Tibial nerve (tissue), 4 donors: ENCODE measurements at places on chromosomes 1 and 21. TPM values are rescaled to one million over a fixed set of nuclear protein-coding genes. Genes with fewer than 3 reads are reported as not detected.

- no peaks in the 10 kb centered on the region for H3K27me3 ChIP-seq
- H3K4me3 ChIP-seq: no peak overlapping the region
- H3K36me3 ChIP-seq: no peaks in the 10 kb centered on the region
- no peak overlapping the region for H3K27ac ChIP-seq
- DNase-seq: no peak
- H3K4me1 ChIP-seq: no peaks in the 10 kb centered on the region
These were observed 33.5 kb upstream of the ABCD3 start for GRCh38 chr1:94384485-94385265.

DNA sequence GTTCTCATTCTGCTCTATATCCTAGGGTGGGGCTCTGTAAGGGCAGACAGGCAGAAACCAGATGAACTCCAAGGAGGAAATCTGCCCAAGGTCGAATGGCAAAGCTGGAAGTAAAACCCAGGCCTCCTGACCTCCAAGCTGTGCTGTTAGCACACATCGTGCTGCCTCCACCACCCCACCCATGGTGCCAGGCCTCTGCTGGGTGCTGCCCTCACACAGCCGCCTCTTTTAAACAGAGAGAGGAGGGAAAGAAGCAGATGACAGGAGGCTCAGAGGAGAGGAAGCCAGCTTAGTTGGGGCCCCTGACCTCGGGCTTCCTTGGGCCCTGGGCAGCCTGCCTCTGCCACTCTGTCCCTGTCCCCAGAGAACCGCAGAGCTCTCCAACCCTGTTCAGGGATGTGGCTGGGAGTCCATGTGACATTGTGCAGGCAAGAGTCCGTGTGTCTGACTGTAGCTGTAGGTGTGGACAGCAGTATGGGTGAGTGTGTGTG is 1.1 kb downstream of the SYNC start:
- no peak for DNase-seq
- H3K4me3 ChIP-seq: peak overlapping the region; percentile 60
- peaks cover 14% of the 10 kb centered on the region for H3K4me1 ChIP-seq

- H3K4me1 ChIP-seq: no peaks in the 10 kb centered on the region
- H3K27me3 ChIP-seq: no peaks in the 10 kb centered on the region
- no peaks in the 10 kb centered on the region for H3K36me3 ChIP-seq
- DNase-seq: no peak
- no peak overlapping the region for H3K4me3 ChIP-seq
- no peak overlapping the region for H3K27ac ChIP-seq
These were observed 52.0 kb downstream of the TGFBR3 start for GRCh38 chr1:91833946-91834345.

CXADR gene
- total RNA-seq: 0.84 TPM

GRCh38 chr1:160375788-160376524 is 9.1 kb downstream of the NHLH1 start:
- H3K27me3 ChIP-seq: no peaks in the 10 kb centered on the region
- no peak overlapping the region for H3K4me3 ChIP-seq
- peak overlapping the region; percentile 90 for H3K27ac ChIP-seq
- H3K36me3 ChIP-seq: no peaks in the 10 kb centered on the region
- no peak for DNase-seq

DNA sequence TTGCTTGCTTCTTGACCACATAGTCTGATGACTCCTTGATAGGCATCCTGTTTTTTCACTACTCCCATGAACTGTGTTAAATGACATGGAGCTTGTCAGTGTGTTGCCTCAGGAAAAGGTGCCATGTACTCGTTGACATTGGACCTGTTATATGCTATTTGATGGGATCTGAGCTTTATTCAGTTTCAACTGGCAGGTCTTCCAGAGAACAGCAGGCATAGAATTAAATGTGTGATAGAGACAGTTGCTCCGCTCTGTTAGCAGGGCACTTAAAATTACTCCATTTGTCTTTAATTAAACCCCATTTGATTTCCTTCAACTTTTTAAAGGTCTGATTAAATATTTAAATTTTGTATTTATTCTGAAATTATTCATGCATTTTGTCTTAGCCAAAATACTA is 189.7 kb upstream of the ADGRL4 start:
- no peaks in the 10 kb centered on the region for H3K4me1 ChIP-seq
- H3K27ac ChIP-seq: no peak overlapping the region
- H3K4me3 ChIP-seq: no peak overlapping the region
- H3K36me3 ChIP-seq: no peaks in the 10 kb centered on the region
- DNase-seq: no peak
- H3K27me3 ChIP-seq: no peaks in the 10 kb centered on the region

GRCh38 chr21:44426663-44427191 is 28.6 kb upstream of the LRRC3 start:
- H3K27me3 ChIP-seq: peaks cover 17% of the 10 kb centered on the region
- no peak overlapping the region for H3K27ac ChIP-seq
- DNase-seq: no peak
- H3K36me3 ChIP-seq: no peaks in the 10 kb centered on the region
- no peak overlapping the region for H3K4me3 ChIP-seq

GRCh38 chr21:31896019-31896418 is 23.2 kb downstream of the HUNK start:
- no peak overlapping the region for H3K27ac ChIP-seq
- H3K27me3 ChIP-seq: no peaks in the 10 kb centered on the region
- no peak for DNase-seq
- H3K36me3 ChIP-seq: no peaks in the 10 kb centered on the region
- H3K4me3 ChIP-seq: no peak overlapping the region

RGS13 gene
- total RNA-seq: not detected

SLAMF7 gene
- 0.63 TPM for total RNA-seq

DNA sequence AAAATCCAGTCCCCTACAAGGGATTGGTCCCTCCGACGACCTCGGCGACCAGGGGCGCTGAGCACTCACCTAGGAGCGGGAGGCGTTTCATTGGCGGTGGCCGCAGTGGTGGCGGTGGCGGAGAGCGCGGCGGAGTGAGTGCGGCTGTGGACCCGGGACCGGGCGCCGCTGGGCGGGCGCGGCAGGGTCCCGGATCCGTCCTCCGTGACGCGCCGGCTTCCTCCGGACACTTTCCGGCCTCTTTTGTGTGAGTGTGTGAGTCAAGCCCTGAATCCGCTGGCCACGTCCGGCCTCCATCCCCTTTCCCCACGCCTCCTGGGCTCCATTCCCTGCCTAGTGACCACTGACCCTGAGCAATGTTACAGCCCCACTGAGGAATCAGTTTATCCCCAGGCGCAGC is at the start of gene ADGRL4:
Gene ADGRL4 (minus strand): TSS at position 167 of the 400 bp plus-strand sequence. CDS start 76 bp downstream, at position 91.
- DNase-seq: no peak
- no peaks in the 10 kb centered on the region for H3K4me1 ChIP-seq

LCE1B gene
- not detected for total RNA-seq

DNA sequence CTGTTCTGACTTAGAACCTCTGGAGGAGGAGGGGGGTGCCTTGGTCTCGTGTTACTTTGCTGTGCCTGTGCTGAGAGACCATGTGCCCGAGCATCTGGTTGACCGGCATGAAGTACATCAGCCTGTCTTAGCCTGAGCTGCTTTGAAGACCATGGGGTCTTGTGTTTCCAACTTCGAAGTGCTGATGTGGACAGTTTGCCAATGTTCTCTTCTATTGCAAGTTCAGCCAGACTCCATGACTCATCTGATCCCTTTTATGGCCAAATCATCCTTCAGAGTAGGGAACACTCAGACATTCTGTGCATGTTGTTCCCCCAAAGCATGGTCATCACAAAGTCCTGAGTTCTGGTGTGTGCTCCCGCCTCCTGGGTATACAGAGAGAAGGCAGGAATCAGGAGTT is 6.0 kb upstream of the PLA2G2C start:
- peaks cover 6% of the 10 kb centered on the region for H3K4me1 ChIP-seq
- DNase-seq: no peak
- no peak overlapping the region for H3K27ac ChIP-seq
- no peak overlapping the region for H3K4me3 ChIP-seq
- H3K27me3 ChIP-seq: peaks cover 70% of the 10 kb centered on the region

GRCh38 chr21:43348801-43349261 is 78.1 kb downstream of the SIK1 start:
- no peaks in the 10 kb centered on the region for H3K36me3 ChIP-seq
- no peaks in the 10 kb centered on the region for H3K4me1 ChIP-seq
- no peak overlapping the region for H3K27ac ChIP-seq
- H3K27me3 ChIP-seq: no peaks in the 10 kb centered on the region

DNA sequence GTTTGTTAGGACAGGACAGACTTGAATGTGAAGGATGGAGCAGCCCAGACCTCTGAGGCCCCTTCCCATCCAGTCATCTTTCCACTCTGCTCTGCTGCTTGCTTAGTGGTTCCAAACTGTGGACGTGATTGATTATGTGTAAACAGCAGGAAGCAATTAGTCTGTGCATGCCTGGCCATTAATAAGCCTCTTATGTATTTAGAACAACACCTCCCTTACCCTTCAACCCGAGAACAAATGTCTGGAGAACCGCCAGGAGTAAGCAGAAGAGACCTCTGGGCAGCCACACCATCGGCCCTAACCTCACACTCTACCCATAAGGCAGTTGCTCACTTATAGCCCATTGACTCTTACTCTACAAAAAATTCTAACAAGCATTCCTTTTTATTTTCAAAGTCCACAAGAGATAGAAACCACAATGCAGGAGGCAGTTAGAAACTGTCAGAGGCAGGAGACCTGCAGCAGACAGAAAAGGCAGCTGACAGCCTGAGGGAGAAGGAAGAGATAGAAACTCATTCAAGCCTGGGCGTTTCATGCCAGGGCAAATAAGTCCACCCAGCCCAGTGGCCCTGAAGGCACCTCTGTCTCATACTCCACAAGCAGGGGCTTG is 5.8 kb upstream of the EPHA8 start:
- H3K36me3 ChIP-seq: no peaks in the 10 kb centered on the region
- H3K4me1 ChIP-seq: no peaks in the 10 kb centered on the region
- DNase-seq: no peak
- H3K4me3 ChIP-seq: no peak overlapping the region

- no peak overlapping the region for H3K4me3 ChIP-seq
- H3K27ac ChIP-seq: no peak overlapping the region
- no peaks in the 10 kb centered on the region for H3K4me1 ChIP-seq
- no peaks in the 10 kb centered on the region for H3K36me3 ChIP-seq
These were observed 40.5 kb downstream of the EPHB2 start for GRCh38 chr1:22751124-22751531.

C1orf141 gene
- not detected for total RNA-seq

DNA sequence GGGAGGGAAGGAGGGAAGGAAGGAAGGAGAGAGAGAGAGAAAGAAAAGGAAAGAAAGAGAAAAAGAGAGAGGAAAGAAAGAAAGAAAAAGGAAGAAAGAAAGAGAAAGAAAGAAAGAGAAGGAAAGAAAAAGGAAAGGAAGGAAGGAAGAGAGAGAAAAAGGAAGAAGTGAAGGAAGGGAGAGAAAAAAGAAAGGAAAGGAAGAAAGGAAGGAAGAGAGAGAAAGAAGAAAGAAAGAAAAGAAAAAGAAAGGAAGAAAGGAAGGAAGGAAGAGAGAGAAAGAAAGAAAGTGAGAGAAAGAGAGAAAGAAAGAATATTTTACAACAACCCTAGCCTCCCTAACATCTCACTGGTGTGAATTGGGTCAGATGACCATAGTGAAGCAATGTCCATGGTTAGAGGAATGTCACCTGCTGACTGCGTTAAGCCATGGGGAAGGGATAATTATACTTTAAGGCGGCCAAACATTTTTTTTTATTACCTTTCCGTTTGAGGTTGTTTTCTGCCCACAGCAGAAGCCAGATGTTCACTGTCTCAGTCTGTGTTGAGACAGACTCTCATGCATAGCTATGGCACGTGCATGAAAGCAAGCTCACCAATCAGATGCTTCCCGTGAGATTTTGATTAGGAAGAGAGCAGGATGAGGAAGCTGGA is 76.4 kb downstream of the SNRPE start:
- no peaks in the 10 kb centered on the region for H3K27me3 ChIP-seq
- H3K4me1 ChIP-seq: no peaks in the 10 kb centered on the region
- H3K4me3 ChIP-seq: no peak overlapping the region

INAVA gene
- not detected for total RNA-seq

DEPDC1 gene
- not detected for total RNA-seq

ITPKB gene
- 82.0 TPM for total RNA-seq

DNA sequence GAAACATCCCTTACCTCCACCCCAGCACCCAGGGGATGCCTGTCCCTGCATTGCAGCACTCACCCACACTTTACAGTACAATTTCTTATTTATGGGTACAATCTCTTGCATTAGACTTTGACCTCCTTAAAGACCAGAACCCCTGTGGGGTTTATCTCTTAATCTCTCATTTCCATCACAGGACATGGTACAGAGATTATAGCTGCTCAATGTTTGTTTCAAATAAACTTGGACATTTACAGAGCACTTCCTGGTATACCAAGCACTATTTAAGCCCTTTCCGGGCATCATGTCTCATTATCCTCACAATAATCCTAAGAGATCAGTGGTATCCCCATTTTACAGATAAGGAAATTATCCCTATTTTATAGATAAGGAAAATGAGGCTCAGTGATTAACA is 31.9 kb downstream of the FYB2 start:
- H3K4me3 ChIP-seq: no peak overlapping the region
- H3K27ac ChIP-seq: no peak overlapping the region
- DNase-seq: no peak
- H3K27me3 ChIP-seq: no peaks in the 10 kb centered on the region
- no peaks in the 10 kb centered on the region for H3K4me1 ChIP-seq
- no peaks in the 10 kb centered on the region for H3K36me3 ChIP-seq

ALX3 gene
- not detected for total RNA-seq

DNA sequence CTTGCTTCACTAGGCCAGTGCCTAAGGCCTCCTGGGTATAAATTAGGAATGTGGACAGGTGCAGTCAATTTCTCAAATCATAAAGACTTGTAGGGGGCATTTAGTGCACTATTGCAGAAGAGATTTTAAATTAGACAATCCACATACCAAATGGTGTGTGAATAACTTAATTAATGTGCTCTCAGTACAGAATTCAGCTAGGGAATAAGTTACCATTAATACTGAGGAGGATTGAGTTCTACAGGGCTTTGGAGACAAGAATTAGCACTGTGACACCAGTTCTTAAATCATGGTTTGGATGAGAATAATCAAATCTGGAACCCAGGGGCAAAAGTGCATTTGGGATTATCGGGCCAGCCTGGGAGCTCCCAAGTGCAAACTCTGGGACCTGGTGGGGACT is 1.7 kb downstream of the SYPL2 start:
- peaks cover 4% of the 10 kb centered on the region for H3K27me3 ChIP-seq
- H3K36me3 ChIP-seq: no peaks in the 10 kb centered on the region
- no peak for DNase-seq
- no peak overlapping the region for H3K27ac ChIP-seq
- peaks cover 9% of the 10 kb centered on the region for H3K4me1 ChIP-seq
- no peak overlapping the region for H3K4me3 ChIP-seq

DNA sequence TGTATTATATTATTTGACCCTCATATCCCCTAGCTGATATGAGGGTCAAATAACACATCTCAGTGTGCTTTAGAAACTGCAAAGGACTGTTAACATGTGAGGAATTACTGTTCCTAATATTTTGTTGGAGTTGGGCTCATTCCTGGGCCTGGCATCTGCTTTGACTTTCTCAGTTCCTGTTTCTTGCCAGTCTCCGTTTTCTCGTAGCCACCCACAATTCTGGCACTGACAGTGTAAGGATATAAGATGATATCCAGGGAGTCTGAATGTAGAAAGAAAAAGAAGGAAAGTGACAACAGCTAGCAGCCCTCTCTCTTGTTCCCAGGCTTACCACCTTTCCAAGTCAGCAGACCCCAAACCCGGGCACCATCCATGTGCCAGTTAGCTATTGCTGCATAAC is 54.4 kb upstream of the SCMH1 start:
- no peak for DNase-seq
- H3K4me1 ChIP-seq: no peaks in the 10 kb centered on the region
- H3K36me3 ChIP-seq: no peaks in the 10 kb centered on the region
- no peak overlapping the region for H3K4me3 ChIP-seq

- no peak overlapping the region for H3K27ac ChIP-seq
- H3K4me1 ChIP-seq: peaks cover 33% of the 10 kb centered on the region
- H3K36me3 ChIP-seq: no peaks in the 10 kb centered on the region
- no peak overlapping the region for H3K4me3 ChIP-seq
- no peaks in the 10 kb centered on the region for H3K27me3 ChIP-seq
- DNase-seq: peak; percentile 93
These were observed 6.7 kb downstream of the NCDN start for GRCh38 chr1:35564037-35564883.

LIPI gene
- total RNA-seq: 2.1 TPM
